ENCODE measurements at places on chromosomes 1 and 21.
A peak's percentile ranks its signal among the peaks of the same experiment; 100 is the strongest.

- no peak for DNase-seq
Measured at GRCh38 chr1:93567255-93567918, 114.2 kb downstream of the BCAR3 start.

- DNase-seq, result no peak
Measured at GRCh38 chr1:167629681-167630567, at the start of gene RCSD1. RCSD1 (plus strand) TSS chr1:167630232; CDS start chr1:167630424, 192 bp downstream.

DNA sequence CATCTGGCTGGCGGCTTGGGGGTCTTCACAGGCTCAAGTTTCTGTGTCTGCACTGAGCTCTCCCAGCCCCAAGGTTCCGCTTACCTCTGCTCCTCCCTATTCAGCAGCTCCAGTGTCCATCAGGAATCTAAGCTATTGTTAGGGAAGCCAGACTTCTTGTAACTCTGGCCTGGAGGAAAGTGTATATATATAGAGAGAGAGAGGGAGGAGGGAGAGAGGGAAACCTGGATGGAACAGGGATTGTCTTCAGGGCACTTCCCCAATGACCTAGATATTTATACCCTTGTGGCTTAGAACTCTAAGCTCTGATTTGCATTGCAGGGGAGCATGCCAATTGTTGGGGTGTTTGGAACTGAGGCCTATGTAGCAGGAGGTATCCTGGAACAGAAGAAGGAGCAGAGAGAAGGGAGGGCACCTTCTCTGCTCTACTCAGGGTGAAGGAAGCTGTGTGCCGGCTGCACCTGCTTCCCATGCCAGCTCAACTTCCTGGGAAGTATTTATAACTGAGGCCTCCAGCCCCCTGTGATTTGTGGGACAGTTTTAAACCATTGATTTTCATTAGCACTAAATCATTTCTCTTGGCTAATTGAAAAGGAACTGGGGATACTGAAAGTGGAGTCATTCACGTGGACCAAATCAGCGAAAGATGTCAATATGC lies 70.9 kb downstream of the NAV1 start:
- no peak for DNase-seq

- DNase-seq, result no peak
Measured at GRCh38 chr1:65077369-65077768, 70.6 kb upstream of the AK4 start.

DNA sequence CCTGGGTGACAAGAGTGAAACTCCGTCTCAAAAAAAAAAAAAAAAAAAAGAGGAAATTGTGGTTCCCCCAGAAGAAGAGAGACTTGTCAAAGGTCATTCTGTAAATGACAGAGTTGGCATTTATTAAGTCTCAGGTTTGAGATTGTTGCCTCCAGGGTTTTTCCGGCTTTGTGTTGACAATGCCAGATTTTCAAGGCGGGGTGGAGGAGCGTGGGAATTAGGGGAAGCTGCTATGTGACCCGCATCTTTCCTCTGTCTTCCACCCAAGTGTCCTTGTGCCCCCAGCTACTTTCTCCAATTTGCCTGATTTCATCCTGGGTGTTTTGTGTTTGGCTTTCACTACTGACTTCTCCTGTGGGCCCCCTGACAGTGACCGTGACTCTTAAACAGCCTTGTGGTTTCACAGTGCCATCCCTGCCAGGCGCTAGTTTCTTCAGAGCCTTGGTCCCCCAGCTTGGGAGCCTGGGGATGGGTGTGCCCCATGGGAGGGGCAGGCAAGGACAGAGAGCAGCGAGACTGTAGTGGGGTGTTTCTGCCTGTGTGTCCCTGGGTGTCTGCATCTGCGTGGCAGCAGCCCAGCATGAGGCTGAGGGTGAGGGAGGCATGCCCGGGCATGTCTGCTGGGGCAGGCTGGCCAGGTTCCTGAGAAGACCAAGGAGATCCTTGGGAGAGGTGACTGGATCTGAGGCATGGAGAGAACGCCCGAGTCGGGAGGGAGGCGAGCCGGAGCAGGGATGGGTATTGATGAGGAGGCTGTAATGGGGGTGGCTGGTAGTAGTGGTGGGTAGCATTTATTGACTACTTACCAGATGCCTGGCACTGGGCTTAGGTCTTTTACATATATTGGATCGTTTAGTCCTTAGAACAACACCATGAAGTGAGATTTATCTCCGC lies 46.3 kb downstream of the IER5 start:
- peak; percentile 69 for DNase-seq

DNA sequence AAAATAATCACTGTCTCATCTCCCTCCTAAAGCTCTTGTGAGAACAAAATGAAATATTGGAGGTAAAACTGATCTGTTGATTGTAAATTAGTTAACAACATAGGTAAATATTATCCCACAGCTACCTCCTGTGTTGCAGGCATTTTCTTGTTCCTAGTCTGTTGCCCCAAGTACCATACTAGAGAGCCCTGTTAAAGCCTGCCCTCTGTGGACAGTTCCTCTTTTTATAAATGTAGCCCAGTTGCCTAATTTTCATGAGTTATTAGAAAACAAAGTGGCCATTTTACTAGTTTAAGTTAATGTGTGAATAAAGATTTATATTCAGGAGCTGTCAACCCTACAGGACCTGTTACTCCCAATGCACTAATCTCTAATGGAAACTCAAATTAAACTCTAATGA lies 180.0 kb upstream of the KCND3 start:
- no peak for DNase-seq

DNA sequence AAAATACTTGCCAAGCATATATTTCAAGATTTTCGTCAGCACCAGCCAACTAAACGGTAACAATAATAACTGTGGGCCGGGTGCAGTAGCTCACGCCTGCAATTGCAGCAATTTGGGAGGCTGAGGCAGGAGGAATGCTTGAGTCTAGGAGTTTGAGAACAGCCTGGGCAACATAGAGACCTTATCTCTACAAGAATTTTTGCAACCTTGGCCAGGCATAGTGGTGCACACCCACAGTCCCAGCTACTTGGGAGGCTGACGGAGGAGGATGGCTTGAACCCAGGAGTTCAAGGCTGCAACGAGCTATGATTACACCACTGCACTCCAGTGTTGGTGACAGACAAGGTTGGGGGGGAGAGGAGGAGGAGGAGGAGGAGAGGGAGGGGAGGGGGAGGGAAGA lies 145.0 kb upstream of the TIAM1 start:
- no peak for DNase-seq

DNA sequence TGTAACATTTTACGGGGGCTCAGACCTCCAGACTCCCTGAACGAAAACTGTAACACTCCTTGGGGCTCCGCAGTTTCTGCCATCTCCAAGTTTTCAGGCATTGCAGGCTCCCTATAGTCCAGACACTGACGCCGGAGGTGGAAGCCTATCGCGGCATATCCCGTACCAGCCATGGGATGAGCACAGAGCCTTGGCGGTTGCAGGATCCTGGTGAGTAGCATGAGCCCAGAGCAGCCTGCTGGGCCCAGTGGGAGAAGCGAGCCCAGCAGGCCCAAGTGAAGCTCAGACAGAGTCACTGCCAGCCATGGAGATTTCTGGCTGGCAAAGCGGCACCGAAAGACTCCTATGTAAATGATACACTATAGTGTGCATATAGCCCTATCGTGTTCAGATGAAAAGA lies 446.8 kb downstream of the COL11A1 start:
- DNase-seq, result no peak

- DNase-seq, result no peak
Measured at GRCh38 chr1:50098591-50099021, 10.1 kb upstream of the ELAVL4 start.

GRCh38 chr1:175116903-175117302 lies 49.3 kb downstream of the TNN start:
- DNase-seq, result no peak

- no peak for DNase-seq
Measured at GRCh38 chr1:221575605-221576004, 166.3 kb downstream of the DUSP10 start.

- DNase-seq, result no peak
Measured at GRCh38 chr1:153774780-153775457, at the start of gene SLC27A3. SLC27A3 (plus strand) TSS chr1:153775407; CDS start chr1:153775498, 91 bp downstream.

- DNase-seq, result no peak
Measured at GRCh38 chr1:50720457-50721053, 239.5 kb downstream of the FAF1 start.

Data from AG09319 (cell line).